Stimulated activated CD8-positive, alpha-beta memory T cell treated with anti-CD3 and anti-CD28 coated beads, Interleukin-2, amount 100 ng/mL, for 1 hour (primary cell): ENCODE measurements at places on chromosomes 2 and 18.

DNA sequence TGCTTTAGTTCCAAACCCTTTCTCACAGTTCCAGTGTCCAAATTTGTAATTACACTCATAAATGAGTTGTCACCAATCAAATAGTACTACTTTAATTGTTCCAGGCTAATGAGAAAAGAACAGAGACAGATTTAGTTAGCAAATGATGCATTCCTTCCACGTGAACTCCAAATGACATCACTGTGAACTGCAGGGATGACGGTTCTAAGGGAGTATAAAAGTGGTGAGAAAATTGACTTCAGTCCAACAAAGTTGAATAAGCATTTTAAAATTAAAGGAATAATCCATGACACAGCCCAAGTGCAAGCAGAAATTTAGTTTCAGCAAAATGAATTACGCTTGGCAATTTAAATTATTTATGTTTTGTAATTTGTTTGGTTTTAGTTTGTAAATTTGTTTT lies 102.0 kb upstream of the LRATD1 start:
- no peak for DNase-seq

DNA sequence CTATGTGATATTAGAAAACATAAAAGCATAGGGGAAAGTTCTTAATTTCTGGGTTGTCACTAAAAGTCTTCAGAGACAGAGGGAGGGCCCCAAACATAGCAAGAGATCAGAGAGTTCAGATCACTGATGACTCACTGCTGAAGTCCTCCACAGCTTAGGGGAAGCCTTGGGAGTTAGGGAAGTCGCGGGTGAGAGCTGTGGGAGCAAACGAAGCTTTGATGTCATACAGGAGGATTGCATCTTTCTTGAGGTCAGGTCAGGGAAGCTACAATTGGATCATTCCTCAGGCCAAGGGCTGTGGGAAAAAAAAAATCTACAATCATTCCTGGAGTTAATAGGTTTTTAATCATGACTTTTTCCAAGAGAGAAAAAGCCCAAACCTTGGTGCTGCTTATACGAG lies 96.2 kb downstream of the COPS8 start:
- no peak for DNase-seq

GRCh38 chr2:238654479-238655197 lies 193.2 kb upstream of the TWIST2 start:
- DNase-seq: no peak

DNA sequence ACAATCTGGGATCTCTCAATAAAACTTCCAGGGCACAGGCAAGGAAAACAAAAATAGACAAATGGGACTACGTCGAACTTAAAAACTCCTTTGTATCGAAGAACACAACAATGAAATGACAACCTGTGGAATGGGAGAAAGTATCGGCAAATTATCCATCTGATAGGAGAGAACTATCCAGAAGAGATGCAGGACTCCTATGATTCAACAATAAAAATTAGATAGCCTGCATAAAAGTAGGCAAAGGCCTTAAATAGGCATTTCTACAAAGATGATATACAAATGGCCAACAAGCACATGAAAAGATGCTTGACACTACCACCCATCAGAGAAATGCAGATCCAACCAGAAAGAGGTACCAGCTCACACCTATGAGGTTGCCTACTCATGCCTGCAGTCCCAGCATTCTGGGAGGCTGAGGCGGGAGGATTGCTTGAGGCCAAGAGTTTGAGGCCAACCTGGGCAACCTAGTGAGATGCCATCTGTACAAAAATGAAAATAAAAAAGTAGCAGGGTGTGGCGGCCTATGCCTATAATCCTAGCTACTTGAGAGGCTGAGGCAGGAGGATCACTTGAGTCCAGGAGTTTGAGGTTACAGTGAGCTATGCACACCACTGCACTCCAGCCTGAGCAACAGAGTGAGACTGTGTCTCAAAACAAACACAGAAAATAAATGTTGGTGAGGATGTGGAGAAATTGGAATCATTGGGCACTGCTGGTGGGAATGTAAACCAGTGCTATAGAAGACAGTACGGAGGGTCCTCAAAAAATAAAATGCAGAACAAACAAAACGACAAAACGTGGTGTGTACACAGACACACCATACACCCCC lies 21.6 kb downstream of the TWIST2 start:
- no peak for DNase-seq

DNA sequence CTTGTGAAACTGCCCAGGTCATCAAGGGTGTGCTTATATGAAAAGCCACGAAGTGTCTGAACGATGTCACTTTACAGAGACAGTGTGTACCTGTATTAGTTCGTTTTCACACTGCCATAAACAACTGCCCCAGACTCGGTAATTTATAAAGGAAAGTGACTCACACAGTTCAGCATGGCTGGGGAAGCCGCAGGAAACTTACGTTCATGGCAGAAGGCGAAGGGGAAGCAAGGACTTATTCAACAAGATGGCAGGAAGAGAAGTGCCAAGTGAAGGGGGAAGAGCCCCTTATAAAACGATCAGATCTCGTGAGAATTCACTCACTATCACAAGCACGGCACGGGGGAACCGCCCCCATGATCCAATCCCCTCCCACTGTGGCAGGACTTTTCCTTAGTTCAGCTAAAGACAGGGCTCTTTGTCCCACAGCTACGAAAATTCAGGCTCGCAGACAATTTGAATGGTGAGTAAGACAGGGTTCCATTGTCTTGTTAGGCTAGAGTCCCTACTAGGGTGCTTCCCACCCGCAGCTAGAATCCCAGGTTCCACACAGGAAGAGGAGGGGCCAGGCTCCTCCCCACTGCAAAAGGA lies 20.1 kb downstream of the TMEM177 start:
- no peak for DNase-seq

GRCh38 chr2:47323009-47323821 lies 79.7 kb upstream of the MSH2 start:
- peak; percentile 30 for DNase-seq

DNA sequence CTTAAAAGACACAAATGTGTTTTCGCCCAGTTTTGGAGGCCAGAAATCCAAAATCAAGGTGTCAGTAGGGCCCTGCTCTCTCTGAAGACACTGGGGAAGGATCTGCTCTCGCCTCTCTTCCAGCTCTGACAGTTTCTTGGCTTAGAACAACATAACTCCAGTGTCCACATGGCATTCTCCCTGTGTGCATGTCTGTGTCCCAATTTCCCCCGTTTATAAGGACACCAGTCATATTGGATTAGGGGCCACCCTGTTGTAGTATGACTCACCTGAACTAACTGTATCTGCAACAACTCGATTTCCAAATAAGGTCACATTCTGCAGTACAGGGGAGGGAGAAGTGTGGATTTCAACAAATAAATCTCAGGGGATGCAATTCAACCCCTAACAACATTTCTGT lies 263.2 kb downstream of the SS18 start:
- no peak for DNase-seq

- DNase-seq: no peak
These were observed 456.6 kb upstream of the REG3G start for GRCh38 chr2:78568782-78569373.

DNA sequence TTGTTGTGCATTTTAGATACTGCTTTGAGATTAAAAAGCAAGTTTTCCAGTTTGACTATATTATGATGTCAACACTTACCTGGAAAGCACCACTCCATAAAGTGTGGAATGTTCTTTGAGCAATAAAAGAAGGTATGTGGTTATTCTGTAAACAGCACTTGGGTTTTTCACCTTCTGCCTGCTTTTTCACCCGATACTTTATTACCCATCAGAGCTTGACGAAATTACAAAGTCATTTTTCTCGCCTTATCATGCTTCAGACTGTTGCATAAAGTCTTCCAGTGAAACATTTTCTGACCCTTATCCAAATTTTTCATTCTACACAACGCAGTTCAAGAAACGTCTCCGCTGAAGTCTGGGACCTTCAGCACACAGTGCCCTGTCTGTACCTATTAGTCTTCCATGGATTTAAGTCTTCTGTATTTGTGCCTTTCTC lies 25.2 kb downstream of the CAB39 start:
- no peak for DNase-seq

DNA sequence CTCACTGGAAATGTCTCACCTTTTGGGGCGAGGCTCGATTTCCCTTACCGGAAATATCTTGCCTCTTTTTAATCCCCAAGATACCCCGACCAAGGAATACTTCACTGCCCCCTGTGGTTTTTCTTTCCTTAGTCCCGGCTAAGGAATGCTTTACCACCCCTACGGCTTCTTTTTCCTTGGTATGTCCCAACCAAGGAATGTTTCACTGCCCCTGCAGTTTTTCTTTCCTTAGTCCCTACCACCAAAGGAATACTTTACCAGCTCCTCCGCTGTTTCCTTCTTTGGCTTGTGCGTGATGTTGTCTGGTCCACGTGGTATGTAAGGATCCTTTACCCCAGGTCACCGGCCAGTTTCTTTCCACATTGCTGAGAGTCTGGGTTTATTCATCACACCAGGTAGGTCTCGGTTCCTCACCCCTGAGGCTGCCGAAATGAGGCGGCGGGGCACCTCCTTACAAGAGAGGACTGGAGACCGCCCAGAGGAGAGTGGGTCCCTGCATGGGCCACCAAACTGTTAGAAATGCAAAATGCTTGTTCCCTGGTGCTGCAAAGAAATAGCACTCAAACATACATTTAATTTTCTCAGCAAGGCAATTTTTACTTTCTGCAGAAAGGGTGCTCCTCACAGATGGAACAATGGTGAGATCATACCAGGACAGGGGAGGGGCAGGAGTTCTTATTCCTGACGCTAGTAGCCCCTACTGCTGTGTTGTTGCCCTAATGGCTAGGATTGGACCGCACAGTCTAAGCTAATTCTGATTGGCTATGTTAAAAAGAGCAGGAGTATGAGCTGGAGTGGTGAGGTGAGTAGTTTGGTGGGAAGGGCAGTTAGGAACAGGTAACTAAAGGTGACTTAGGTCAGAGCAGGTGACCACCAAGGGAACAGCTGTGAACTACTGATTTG lies 33.4 kb upstream of the CLASP1 start:
- no peak for DNase-seq

- no peak for DNase-seq
These were observed 107.2 kb downstream of the FEZ2 start for GRCh38 chr2:36490749-36491148.

- no peak for DNase-seq
These were observed 10.0 kb downstream of the EPG5 start for GRCh38 chr18:45957100-45957499.

DNA sequence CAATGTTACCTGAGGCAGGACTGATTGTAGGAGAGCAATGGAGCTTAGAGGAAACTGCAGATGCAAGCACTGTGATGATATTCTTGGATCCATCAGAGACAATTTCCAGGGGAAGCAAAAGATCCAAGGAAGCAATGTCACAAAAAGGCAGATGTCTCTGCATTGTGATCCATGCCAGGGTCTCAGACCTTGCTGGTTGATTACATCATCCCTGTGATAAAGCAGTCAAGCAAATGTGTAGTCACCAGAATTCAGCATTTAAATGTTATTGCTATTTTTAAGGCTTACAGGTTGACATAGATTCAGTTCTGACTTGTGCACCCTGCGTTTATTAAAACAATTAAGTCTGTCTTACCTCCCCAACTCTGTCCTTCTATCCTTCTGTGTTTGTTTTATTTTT lies 56.8 kb upstream of the CCDC85A start:
- DNase-seq: no peak

DNA sequence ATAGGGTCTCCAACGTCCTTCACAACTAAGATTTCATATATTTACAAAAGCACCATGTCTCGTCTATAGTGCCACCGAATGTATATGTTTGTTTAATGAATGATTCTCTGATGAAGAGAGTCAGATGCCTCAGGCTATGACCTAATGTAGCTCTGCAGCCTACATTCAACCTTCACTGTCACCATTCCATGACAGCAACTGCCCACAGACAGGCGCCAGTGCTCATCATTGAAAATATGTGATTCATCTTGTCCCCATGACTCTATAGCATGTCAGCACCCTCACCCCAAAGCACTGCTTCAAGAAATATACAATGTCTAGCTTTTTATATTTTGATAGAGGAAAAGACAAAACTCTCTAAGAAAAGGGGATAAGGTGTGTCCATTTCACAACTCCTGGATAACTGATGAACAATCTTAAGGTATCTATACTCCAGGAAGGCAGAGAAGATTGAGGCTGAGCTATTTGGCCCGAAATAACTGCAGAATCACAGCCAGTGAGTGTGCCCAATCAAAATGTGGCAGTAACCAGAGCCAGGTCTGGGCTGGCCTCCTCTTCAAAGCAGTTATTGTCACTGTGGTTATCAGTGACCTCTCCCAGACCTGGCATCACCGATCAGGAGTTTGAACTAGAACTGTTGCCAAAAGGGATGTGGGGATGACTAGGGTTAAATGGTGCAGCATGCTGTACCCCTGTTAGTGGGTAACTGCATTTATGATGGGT lies 246.6 kb downstream of the SETBP1 start:
- DNase-seq: no peak

- DNase-seq: no peak
These were observed 10.5 kb downstream of the CCDC88A start for GRCh38 chr2:55408918-55409868.

- no peak for DNase-seq
These were observed 42.1 kb upstream of the DNMT3A start for GRCh38 chr2:25383806-25384205.

- no peak for DNase-seq
These were observed 44.4 kb upstream of the ACAA2 start for GRCh38 chr18:49857708-49858107.
